Ureter (tissue), 1 donor: ENCODE measurements at places on chromosomes 11 and 22. TPM values are rescaled to one million over a fixed set of nuclear protein-coding genes. Genes with fewer than 3 reads are reported as not detected.

ROBO4 gene
- 16.8 TPM for total RNA-seq

MYRF gene
- total RNA-seq = 4.7 TPM

API5 gene
- total RNA-seq = 92.6 TPM

MOGAT2 gene
- total RNA-seq = 8.2 TPM

SF1 gene
- 391 TPM for total RNA-seq

OR6A2 gene
- total RNA-seq = 0.68 TPM

DBX1 gene
- not detected for total RNA-seq

PRMT3 gene
- 26.5 TPM for total RNA-seq

GPHA2 gene
- not detected for total RNA-seq

DENND5A gene
- total RNA-seq = 75.0 TPM

FOSL1 gene
- 4.5 TPM for total RNA-seq

RIMBP3C gene
- total RNA-seq = 0.29 TPM

- DNase-seq = no peak
Measured at GRCh38 chr22:23251445-23252093, 71.3 kb downstream of the BCR start.

DNA sequence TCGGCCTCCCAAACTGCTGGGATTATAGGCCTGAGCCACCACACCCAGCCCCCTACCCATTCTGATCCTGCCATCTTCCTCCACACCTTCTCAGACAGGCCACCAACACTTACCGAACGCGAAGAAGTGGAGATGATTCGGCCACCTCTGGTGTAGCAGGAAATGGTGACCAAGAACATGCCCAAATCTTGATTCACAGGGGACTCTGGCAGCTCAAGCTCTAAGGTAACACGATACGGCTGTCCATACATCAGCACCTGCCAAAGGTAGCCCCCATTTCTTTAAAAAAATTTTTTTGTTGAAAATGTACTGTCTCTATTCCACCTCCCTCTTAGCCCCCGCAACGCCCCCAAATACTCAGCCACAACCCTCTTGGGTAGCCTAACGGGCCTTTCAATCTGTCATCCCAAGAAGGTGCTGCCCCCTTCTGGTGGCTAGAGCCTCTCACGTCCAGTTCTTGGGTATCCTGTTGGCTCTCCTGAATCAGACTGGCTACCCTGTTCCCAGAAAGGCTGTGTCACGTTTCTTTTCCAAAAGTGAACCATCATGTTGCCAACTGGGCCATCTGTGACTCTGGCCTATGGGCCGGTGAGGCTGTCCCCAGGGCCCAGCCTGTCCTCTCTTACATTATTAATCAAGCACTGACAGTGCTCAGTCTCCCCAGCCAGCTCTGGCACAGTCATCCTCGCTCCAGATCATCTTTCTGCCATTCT is 5.3 kb upstream of the LRRN4CL start:
- peak; percentile 82 for DNase-seq

DNA sequence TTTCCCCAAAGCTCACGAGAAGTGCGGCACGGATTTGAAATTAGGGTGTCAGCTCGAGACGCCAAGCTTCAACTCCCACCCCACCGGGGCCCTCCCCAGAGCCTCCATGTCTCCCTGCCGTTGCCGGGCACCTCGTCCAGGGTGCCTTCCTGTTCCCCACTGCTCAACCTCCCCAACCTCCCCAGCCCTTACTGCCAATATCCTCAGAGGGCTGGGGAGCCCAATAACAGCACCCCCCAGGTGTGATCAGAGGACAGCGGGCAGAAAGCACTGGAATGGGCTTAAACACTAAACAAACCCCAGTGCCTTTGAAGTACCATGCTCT is 1336.4 kb downstream of the TBC1D22A start:
- no peak for DNase-seq

- DNase-seq = peak; percentile 64
Measured at GRCh38 chr11:110710628-110711381, 1.4 kb downstream of the ARHGAP20 start.

- no peak for DNase-seq
Measured at GRCh38 chr11:77303328-77303727, 1.8 kb upstream of the GDPD4 start.

GRCh38 chr22:41758231-41758630 is 42.2 kb upstream of the CCDC134 start:
- DNase-seq = no peak

DNA sequence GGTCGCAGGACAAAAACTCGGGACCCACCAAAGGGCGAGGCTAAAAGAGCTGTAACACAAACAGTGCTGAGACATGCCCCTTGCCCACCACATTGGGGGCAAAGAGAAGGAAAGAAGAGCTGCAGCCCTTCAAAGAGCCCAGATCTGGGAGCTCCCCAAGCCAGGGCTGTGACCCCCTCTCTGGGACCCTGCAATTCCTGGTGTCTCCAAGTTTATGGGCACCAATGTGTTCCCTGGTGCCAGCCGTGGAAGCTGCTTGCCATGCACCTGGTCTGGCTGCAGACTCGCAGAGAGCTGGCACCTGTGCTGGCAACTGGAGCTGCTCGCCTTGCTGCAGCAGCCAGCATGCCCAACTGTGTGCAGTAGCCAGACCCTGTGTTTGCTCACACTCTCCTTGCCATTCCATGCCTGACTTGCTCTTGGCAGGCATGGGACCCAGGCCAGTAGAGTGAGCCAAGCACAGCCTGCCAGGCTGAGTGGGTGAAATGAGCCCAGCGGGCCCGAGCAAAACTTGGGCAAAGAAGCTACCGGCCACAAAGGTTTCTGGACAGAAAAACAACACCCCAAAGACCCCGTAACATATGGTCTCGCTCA is 16.0 kb downstream of the RRP8 start:
- DNase-seq = no peak

- DNase-seq = no peak
Measured at GRCh38 chr11:78334109-78334508, 83.5 kb downstream of the GAB2 start.

GRCh38 chr11:12769834-12770345 is 95.7 kb downstream of the TEAD1 start:
- DNase-seq = no peak

GRCh38 chr11:103959279-103959942 is 77.0 kb upstream of the DDI1 start:
- DNase-seq = no peak

DNA sequence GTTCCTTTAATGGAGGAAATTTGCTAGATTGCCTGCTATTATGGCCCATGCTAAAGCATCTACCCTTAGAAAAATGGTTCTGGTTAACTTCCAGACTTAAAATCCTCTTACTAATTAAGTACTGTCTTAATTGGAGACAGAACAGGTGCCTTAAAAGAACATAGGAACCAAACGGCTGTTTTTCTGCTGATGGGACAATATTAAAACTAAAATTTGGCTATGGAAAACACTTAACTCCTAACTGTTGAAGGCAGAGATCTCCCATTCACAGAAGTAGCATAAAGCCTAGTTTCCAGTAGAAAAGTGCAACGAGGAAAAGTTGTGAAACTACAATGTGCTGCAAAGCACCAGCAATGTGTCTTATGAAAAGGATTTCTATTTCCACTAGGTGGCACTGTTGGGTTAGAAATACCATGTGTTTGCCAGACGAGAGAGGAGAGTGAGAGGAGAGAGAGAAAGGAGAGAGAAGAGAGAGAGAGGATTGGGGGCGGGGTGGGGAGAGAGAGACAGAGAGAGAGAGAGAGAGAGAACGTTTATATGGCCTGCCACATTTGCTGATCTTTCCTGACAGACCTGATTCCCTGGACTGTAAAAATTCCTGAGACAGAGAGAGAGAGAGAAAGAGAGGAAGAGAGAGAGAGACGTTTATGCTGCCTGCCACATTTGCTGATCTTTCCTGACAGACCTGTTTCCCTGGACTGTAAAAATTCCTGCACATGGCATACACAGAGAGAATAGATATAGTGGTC is 51.5 kb downstream of the FAM181B start:
- peak; percentile 48 for DNase-seq

DNA sequence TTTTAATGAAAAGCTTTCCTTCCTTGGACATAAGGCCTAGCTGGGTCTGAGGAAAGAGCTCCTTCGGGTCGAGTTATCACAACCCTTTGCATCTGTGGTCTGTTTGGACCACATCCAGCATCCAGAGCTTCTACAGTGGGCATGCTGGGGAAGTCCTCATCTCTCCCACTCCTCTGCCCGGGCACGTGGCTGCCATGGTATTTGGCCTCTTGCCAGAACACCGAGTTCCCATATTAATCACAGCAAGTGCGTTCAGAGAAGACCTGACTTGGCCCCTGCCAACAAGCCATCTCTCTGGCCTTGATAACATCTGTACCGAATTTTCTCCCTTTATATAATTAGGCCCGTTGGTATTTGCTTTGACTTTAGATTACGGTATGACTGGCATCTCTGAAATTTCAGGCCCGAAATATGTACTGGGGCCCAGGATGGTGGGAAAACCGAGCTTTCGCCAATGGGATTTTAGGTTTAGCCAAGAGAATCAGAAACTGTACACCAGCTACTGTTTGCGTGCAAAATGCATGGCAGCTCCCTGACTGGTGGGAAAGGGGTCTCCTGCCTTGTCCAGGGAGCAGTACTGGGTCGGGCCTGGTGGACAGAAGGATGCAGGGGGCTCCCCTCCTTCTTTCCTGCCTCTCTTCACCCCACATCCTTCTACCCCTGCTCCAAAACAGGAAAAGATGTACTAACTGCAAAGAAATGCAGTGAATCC is 90.0 kb downstream of the MICAL2 start:
- no peak for DNase-seq

DNA sequence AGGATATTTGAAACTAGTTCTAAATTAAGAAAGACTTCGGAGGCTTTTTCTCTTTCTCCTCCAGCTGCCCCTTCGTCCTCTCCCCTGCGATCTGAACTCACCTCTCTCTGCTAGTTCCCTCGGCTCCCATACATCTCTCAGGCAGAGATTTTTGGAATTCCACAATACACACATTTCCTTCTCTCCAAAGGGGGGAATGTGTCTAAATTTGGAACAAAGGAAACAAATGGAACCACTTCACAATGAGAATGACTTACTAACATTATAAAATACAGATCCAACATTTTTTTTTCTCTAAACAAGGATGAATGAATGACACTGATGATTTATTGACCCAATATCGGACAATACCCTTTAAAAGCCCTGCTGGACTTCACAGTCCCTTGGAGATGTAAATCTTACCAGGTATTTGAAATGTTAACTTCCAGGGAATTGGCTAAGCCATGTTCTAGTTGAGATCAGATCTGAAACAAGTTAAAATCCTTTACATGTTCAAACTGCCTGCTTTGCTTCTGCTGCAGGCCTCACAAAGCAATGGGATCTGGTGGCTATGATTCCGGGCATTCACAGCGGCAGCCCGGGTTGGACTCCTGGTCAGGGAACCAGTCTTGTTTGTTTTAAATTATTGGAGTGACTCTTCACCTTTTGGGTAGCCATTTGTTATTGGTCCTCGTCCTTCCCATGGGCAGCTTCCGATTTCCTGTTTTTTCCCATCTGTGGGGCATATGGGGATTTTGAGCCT is 20.5 kb upstream of the GSTP1 start:
- no peak for DNase-seq

GRCh38 chr11:63611395-63611747 is 2.9 kb downstream of the PLAAT3 start:
- no peak for DNase-seq

DNA sequence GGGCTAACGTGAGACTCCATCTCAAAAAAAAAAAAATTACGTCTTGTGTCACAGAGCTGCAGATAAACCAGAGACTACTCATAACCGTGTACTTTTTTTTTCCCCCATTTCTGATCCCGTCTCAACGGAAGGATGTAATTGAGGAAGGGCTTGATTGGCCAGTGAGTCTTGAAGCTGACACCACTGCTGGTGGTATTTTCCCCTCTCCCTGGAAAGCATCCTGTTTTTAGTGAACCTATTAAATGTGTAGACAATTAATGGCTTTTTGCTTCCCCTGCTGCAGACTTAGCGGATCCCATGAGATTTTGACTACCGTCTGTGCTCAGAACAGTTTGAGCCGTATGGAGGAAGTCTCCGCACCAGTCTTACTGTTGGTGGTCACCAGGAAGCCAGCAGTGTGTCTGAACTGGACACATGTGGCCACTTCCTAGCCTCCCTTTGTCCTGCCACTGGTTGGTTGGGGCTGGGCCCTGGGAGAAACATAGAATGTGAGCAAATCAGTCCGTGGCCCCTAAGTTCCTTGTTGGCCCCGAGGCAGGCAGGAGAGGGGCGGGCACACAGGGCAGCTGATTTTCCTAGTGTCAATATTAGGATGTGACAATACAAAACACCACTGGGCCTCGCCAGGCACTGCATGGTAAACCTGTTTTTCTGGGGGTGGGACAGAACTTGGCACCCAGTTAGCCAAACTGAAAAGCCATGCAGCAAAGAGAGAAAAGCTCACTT is 3.1 kb downstream of the BIK start:
- peak; percentile 70 for DNase-seq

DNA sequence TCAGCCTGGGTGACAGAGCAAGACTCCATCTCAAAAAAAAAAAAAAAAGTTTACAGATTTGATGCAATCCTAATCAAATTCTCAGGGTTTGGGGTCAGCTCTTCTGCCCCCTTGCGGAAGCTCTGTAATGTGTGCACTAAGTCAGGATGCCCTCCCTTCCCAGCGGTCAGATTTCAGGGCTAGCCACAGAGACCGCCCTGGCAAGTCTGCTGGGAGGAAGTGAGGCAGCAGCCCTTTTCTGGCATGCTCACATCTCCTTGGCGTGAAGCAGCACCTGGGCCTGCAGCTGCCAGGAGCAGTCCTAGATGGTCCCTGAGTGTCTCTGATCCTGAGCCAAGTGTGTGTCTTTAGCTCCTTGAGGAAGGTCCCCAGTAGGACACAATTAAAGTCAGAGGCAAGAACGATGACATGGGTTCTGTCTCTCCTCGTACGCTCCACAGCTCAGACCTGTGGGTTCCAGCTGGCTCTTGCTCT is 10.9 kb upstream of the APOBEC3C start:
- peak; percentile 86 for DNase-seq

- DNase-seq = no peak
Measured at GRCh38 chr11:11125618-11126017, 227.4 kb downstream of the CSNK2A3 start.

GRCh38 chr22:28299309-28299708 is 380.3 kb upstream of the PITPNB start:
- no peak for DNase-seq

- no peak for DNase-seq
Measured at GRCh38 chr22:33101550-33101949, 43.4 kb upstream of the SYN3 start.

- DNase-seq = no peak
Measured at GRCh38 chr22:28143961-28144745, 225.1 kb upstream of the PITPNB start.

GRCh38 chr11:125072218-125072960 is 9.3 kb downstream of the SLC37A2 start:
- DNase-seq = no peak
